ENCODE measurements at places on chromosomes 2 and 18.

DNA sequence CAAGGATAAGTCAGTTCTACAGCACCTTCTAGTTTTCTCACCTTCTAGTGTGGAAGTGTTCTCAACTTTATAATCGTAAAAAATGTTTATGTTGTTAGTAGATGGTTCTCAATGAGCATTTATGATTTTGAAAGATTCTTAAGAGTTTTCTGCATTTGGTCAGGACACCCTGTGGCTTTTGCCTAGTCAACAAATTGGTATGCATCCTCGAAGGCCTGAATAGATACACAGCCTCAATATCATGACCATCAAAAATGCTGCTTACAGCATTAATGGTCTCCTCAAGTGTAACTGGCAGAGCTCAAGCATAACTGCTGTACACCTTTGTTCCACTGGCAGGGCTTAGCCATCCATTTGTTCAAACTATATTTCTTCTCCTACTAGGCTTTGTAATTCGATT lies 96.7 kb downstream of the CRACDL start:
- no peak for DNase-seq

DNA sequence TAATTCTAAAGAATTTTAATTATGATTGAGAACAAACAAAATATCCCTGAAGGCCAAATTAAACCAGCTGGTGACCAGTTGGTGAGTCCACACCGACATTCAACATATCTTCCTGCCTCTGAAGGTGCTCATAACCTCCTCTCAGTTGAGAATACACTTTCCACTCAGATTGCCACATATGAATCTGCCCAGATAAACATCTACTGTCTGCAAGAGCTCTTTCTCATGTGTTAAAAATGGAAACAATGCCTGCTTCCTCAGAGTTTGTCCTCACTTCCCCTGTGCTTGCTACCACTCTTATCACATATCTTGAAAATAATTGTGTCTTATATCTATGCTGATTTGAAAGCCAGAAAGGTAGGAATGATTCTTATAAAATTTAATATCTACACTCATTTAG lies 177.7 kb upstream of the GULP1 start:
- DNase-seq, result no peak

DNA sequence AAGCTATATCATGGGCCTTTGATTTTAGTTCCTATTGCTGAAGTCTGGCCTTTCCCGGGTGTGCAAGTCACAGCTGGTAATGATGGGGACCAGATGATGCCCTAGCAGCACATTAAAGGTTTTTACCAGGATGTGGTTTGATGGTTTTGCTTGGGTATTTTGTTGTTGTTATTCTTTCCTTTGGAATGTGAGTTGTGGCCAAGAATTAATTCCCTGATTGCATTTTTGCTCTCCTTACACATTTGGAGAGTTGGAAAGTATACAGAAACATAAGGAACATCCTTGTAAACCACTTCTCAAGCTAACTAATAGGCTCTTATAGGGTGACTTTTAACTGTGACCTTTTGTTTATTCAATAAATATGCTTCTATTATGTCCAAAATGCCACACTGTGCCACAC lies 154.1 kb upstream of the MMADHC start:
- DNase-seq, result no peak

- no peak for DNase-seq
These were observed 93.9 kb downstream of the VWC2L start for GRCh38 chr2:214504599-214505376.

DNA sequence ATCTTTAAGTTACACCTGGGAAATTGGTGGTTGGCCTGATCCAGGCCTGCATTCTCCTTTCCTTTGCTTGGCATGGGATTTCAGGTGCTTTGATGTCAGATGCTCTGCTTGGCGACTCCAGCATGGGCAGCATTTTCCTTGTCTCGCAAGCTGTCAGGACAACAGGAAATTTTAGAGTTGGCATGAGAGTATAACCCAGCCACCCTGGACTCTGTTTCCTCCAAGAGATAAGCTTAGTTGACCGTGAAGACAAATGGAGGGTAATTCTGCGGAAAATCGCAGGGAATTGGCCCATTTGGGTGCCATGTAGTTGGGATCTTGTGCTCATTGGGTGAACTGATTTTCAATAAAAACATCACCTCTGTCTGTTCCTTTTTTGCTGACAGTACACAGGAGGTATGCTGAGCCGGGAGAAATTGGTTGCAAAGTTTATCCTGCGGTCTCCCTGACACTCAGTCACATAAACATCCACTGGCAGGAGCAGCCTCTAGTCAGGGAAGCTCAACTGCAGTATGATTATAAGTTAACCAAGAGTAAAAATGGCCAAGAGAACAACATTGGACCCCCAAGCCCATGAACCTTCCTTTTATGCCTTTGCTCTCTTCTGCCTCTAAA lies 409.9 kb downstream of the SETBP1 start:
- no peak for DNase-seq
